AML-193 (cell line): ENCODE measurements at places on chromosomes 11 and 22.

GRCh38 chr11:114569801-114570200 lies 10.1 kb upstream of the NXPE1 start:
- DNase-seq, result no peak

GRCh38 chr11:40606800-40607199 lies 852.7 kb downstream of the LRRC4C start:
- DNase-seq, result no peak

DNA sequence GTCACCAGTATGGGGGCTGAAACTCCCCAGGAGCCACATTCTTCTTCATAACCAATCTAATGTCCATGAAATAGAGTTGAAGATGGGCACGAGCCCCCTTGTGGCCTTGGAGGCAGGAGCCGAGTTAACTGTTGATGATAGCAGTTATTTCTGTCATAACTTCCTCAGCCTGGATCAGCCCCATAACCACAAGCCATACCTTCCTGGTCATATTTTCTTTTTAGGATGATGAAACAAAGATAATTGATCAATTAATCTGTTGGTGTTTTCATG lies 65.0 kb upstream of the TTC12 start:
- peak; percentile 1 for DNase-seq

DNA sequence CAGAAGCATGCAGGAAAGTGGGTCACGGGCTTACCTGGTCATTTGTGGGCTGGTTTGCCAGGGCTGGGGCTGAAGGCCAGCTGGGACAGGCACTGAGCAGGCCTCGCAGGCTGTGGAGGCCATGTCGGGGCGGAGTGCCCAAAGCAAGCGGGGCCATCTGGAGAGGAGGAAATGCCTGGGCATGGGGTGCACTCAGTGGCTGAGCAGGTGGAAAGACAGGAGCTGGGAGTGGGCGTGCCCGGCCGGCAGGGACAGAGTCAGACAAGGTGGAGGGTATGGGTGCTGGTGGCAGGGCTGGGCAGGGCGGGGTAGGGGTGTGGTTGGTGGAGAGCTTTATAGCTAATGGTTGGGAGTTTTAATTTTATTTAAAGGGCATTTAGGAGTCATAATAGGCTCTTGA lies 27.4 kb downstream of the DAGLA start:
- DNase-seq, result no peak

- DNase-seq, result no peak
Observed at GRCh38 chr11:107924306-107924705, 3.9 kb upstream of the RAB39A start.
